ENCODE measurements at places on chromosomes 1 and 21.

GRCh38 chr1:117573386-117574023, 32.3 kb upstream of the TENT5C start:
- no peak for DNase-seq

DNA sequence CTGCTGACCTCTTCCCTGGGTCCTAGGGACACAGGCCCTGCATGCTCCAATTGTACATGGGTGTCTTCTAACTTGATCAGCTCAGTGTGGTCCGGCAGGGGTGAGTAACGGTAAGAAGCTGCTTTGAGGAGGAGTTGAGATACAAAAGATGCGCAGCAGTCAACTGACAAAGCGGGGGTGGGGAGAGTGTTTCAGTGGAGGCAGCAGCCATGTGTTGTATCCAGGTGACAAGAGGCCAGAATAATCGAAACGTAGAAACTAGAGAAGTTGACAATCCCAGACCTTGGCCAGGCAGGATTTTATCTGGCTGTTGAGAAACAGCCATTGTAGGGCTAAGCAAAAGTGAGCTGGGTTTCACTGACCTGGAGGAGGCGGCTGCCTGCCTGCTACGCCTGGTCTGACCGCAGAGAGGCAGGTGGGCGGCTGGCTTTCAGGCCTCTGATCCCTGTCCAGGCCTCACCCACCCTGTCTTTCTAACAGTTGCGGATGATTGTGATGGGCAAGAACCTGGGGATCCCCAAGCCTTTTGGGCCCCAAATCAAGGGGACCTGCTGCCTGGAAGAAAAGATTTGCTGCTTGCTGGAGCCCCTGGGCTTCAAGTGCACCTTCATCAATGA, 28.8 kb downstream of the PADI6 start:
- no peak for DNase-seq

GRCh38 chr1:177032434-177032833, 132.1 kb downstream of the ASTN1 start:
- DNase-seq: no peak

DNA sequence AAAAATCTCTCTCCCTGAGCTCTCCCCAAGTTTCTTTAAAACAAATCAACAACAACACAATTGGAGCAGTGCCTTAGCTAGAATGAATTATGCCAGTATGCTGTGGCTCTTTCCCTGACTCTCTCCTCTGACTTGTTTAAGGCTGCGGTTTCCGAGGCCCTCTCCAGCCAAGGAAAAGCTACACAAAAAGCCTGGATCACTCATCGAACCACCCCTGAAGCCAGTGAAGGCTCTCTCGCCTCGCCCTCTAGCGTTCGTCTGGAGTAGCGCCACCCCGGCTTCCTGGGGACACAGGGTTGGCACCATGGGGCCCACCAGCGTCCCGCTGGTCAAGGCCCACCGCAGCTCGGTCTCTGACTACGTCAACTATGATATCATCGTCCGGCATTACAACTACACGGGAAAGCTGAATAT, 1.9 kb downstream of the S1PR1 start:
- DNase-seq: peak; percentile 78

- DNase-seq: no peak
Measured at GRCh38 chr1:201515895-201516294, 9.0 kb upstream of the CSRP1 start.
